ENCODE measurements at places on chromosomes 3 and 15. TPM values are rescaled to one million over a fixed set of nuclear protein-coding genes. Genes with fewer than 3 reads are reported as not detected.

DNA sequence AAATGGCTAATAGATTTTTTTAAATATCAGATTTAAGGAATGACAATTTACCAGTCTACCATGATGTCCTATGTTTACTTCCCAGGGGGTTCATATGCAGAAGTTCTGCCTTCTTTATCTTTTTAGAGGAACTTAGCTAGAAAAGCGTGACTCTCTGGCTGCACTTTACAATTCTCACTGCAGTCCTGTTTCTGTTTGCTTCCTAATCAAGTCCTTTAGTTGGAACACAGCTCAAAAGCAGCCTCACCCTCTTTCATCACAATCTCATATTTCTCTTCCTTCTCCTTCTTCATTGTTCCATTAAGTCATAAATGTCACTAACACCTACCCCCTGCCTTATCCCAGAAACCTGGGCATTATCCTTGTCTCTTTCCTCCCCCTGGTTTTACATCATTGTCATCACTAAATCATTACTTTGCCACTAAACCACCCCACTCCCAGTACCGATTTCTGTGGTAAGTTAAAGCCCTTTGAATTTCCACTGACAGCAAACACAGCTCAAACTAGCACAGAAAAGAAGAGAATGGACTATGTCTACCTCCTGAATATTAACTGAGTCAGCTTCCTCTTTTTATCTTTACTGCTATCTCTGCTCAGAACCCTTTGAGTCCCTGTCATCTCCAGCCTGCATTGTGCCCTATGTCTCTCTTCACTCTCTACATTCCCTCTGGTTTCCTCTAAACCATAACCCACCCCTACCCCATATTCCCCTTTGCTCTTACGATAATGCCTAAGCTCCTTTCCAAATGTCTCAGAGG is 13.8 kb upstream of the PPP4R2 start:
- no peak for DNase-seq

- DNase-seq = no peak
Observed at GRCh38 chr3:150744919-150745211, 18.1 kb downstream of the SIAH2 start.

- DNase-seq = no peak
Observed at GRCh38 chr15:73681063-73681462, 3.1 kb upstream of the CD276 start.

DNA sequence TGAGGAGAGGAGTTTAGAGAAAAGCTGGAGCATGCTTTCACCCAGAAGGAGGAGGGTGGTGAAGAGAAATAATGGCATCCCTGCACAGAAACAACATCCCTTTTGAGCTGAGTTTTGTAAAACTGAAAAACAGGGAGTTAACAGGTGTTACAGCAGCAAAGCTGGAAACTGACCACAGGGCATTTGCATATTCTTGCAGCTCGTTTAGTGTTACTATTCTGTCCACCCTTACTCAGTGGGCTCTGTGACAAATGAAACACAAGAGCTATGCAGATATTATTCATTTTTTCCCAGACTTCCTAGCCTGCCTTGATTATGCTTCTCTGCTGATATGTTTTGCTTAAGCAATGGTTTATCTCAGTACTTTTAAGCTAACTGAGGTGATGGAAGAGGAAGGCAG is 272.0 kb downstream of the NEK10 start:
- DNase-seq = no peak

DNA sequence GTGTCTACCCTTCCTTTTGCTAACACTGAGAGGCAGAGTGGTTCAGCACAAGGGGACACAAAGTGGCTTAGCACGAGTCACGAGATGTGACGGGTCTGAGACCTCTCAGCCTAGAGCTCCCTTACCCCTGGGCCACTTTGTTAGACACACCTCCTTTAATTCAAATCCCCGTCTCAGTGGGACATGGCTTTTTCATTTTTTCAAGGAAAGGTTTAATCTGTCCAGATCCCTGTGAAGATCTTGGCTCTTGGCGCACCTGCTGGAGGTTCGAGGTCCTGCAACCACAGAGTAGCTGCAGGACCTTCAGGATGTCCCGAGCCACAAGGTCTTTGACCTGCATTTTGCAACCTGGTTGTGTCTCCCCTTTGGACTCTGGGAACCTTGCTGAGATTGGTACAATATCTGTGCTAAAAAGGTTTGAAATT is 52.0 kb downstream of the LPP start:
- DNase-seq = peak; percentile 34

DNA sequence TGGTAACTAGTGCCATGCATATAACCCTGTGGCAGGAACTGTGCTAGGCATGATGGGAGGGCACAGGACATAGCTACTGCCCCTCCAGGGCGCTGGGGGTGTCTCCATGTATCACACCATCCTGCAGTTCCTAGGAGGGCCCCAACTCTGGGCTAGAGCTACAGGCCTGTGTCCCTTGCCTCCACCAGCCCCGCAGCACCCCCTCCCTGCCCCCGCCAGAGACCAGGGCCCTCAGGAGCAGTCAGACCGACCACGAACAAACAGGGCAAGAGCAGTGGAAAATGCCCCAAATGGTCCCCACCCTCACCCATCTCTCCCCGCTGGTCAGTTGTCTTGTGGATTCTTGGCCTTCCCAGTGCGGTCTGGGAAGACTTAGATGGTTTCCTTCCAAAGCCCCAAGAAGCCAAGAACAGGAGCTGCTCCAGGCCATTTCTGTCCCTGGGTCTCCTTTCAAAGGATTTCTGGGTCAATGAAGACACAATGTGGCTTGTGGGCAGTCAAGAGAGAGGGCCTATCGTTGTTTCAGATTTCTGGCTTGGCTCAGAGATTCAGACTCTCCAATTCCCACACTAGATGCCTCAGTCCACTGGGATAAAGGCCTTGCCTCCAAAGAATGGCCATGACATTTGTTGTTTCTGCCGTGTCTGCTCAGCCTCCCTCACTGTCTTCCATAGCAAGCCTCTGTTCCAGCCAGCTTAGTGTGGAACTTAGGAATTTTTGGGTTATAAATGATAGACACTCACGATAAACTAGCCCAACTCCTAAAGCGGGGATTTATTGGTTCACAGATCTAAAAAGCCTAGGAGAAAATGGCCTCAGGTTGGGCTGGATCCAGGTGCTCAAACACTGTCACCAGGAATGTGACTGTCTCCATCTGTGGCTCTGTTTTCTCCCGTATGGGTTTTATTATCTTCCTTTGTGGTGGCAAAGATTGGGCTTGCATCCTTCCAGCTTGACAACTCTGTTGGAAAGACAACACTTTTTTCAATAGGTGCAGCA is 80.6 kb downstream of the LSM3 start:
- DNase-seq = peak; percentile 56

DNA sequence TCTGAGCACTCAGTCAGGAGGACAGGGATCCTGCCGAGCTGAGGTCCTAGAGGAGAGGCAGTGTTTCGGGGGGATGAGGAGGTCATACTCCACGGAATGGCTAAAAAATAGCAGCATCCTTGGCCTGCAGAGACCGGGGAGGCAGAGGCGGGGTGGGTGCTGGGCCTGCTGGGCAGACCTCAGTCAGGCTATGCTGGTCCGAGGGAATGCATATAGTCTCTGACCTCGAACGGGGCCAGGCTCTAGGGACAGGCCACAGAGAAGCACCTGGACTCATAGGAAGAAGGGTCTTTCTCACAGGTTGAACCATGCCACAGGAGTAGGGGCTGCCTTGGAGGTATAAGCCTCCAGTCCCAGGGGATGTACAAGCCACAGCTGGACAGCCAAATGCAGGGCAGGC is 14.0 kb upstream of the SKIC8 start:
- no peak for DNase-seq

DNA sequence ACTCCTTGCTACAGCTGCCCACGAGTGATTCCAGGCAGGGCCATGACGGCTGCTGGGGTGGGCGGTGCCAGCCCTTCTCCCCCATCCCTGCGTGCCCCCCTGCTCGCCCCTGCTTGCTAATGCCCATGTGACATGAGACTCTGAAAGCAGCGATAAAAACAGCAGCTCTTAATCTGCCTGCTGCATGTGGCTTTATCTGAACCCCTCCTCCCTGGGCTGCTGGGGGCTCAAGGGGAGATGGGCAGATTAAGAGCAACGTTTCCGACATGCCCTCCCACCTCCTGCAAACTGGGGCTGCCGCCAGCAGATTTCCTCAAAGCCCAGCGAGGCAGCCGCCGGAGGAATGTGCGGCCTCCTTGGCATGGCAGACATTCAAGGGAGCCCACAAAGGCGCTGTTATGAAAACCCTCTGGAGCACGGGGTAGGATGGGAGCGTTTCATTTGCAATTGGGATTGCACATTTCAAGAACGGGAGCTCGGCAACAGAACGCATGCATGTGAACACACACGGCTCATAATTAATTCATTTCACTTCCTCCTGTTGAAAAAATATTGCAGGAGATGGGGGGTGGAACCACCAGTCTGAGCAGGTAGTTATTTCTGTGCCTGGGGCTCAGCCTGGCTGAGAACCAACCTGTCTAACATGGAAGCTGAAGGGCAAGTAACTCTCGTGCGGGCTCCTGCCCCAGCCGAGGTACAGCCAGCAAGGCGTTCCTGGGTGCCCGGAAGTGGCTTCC is 504.2 kb upstream of the PROK2 start:
- peak; percentile 73 for DNase-seq

GRCh38 chr3:110773413-110773954 is 298.1 kb upstream of the NECTIN3 start:
- peak; percentile 68 for DNase-seq

GRCh38 chr15:70357453-70357852 is 259.7 kb upstream of the TLE3 start:
- DNase-seq = no peak

GRCh38 chr3:151460774-151461450 is at the start of gene IGSF10:
IGSF10 (minus strand) TSS chr3:151461061; CDS start chr3:151458709, 2,352 bp downstream.
- DNase-seq = peak; percentile 42

- no peak for DNase-seq
Observed at GRCh38 chr3:4776399-4776979, 202.7 kb upstream of the BHLHE40 start.

- DNase-seq = no peak
Observed at GRCh38 chr15:69951898-69952555, 145.7 kb downstream of the TLE3 start.

DNA sequence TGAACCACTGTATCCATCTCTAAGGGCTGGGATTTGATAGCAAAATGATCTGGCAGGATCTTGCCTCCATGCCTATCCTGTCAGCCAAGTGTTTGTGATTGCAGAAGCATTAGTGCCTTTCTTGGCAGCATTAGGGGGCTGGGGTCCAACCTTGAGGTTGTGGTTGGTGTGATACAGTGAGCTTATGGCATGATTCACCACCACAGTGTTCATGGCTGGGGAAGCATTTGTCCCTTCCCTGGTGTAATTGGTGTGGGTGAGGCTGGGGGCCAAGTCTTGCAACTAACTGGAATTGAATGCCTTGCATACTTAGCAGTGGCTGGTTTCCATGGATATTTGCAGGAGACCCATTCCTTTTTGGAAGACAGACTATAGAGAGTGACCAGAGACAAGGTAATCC is 271.0 kb upstream of the TBL1XR1 start:
- DNase-seq = peak; percentile 100

- DNase-seq = no peak
Observed at GRCh38 chr3:42236611-42237010, 29.4 kb downstream of the CCK start.

- DNase-seq = peak; percentile 57
Observed at GRCh38 chr3:60841355-60841754, 409.9 kb downstream of the FHIT start.

DNA sequence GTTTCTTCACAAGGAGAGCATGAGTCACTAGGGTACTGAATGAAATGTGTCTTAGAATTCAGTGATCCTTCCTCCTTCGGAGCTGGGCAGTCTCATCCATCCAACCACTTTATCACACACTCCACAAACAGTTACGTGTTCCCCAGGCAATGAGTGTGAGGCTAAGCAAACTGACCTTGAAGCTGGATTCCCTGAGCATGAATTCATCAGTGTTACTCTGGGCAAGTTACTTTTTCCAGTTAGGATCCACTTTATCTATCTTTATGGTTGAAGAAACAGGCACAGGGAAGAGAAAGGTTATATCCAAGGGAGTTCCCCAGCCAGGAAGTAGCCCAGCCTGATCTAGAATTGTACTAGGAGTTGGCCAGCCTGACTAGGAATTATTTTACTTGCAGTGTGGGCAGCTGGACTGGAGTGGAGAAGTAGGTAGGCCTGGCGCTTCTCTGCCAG is 17.1 kb upstream of the GCNT3 start:
- DNase-seq = peak; percentile 78

The ACAN gene
- total RNA-seq = not detected

The RETNLB gene
- total RNA-seq = not detected

The KY gene
- 0.66 TPM for total RNA-seq

The PLSCR5 gene
- total RNA-seq = not detected

The NR2E3 gene
- total RNA-seq = not detected

The DOCK3 gene
- 1.0 TPM for total RNA-seq

The GOLGA8T gene
- not detected for total RNA-seq

The GTF2A2 gene
- total RNA-seq = 80.8 TPM

The LYZL4 gene
- not detected for total RNA-seq

The OCA2 gene
- not detected for total RNA-seq

The UROC1 gene
- total RNA-seq = not detected
